ENCODE measurements at places on chromosomes 6 and 20.

DNA sequence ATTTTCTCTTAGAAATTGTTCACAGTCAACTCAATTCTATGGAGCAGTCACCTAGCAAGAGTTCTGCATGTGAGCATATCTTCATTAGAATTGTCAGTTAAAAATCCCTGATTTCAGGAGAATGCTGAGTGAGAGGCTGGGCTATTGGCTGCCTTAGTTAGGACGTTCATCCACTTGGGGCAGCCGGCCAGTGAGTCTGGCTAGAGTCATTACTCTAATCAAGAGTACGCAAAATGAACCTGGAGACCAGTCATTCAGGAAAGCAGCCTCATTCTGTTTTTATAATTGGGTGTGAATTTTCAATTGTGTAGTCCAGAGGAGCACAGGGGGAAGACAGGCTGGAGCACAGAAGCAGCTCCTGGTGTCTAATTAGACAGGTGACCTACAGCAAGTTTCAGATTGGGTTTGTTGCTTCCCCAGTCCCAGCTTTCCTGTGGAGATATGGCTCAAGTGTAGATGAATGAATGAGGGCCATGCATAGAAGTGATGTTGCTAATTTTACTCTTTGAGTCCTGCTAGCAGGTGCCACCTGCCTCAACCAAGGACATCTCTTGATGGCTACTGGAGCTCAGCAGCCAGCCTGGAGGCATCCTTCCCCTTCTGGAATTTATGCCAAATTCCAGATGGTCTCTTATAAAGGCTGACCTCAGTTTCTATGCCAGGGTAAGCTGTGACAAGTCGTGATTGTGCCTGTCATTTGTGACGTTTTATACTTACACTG is 265.7 kb downstream of the NKAIN2 start:
- no peak for DNase-seq

DNA sequence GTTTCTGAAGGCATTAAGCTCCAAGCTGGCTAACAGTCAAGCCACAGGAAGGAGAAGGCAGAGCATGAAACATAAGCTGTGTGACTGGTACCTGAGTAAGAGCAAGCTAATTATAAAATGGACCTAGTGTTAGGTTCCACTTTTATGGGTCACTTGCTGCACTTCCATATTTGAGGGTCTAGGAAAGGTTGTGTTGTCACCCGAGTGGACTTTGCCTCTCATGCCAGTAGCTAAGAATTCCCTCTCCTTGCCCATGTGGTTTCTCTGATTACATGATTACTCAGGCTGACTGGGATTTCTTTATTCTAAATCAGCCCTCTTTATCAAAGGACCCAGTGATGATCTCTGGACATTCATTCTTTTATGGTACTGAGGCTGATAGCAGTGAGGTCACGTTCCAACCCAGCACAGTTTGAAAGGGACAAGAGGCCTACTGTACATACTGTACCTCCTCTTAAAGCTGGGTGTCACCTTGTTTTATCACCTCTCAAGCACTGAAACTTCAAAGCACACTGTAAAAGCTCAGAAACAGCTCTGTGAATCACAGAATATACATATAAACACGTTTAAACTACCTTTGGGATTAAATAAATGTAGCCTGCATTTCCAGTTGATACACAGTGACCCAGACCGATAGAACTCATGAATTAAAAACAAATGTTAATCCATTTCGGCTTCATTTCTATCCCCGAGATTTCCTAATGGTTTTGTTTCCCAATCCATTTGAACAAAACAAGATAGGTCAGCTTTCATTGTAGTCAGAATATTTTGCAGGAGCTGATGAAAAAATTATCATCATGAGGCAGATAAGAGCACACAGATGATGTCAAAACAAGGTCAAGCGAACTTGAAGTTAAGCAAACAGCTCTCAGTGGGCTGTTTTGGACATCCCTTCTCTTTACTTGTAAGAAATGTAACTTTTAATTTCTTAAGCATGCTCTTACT is 96.5 kb downstream of the ALDH8A1 start:
- no peak for DNase-seq

DNA sequence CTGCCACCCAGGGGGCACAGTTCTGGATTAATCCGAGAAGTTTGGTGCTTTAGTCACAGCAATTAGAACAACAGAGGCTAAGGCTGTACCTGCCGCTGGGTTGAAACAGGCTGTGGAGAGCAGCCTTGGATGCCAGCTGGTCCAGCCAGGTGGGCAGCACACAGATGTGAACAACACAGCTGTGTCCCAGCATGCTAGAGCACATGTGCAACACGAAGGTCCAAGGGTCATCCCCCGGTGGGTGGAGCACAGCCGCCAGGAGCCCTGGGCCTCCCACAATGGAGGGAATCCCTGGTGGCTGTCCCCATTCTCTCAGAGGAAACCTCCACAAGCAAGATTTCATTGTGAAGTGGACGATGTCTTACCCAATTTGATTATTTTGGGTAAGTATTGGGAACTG is 99.2 kb upstream of the SYNDIG1 start:
- DNase-seq: no peak

GRCh38 chr20:33653900-33654596 is 8.1 kb upstream of the C20orf144 start:
- DNase-seq: no peak

- no peak for DNase-seq
Observed at GRCh38 chr6:84278321-84278998, 51.0 kb upstream of the CEP162 start.

DNA sequence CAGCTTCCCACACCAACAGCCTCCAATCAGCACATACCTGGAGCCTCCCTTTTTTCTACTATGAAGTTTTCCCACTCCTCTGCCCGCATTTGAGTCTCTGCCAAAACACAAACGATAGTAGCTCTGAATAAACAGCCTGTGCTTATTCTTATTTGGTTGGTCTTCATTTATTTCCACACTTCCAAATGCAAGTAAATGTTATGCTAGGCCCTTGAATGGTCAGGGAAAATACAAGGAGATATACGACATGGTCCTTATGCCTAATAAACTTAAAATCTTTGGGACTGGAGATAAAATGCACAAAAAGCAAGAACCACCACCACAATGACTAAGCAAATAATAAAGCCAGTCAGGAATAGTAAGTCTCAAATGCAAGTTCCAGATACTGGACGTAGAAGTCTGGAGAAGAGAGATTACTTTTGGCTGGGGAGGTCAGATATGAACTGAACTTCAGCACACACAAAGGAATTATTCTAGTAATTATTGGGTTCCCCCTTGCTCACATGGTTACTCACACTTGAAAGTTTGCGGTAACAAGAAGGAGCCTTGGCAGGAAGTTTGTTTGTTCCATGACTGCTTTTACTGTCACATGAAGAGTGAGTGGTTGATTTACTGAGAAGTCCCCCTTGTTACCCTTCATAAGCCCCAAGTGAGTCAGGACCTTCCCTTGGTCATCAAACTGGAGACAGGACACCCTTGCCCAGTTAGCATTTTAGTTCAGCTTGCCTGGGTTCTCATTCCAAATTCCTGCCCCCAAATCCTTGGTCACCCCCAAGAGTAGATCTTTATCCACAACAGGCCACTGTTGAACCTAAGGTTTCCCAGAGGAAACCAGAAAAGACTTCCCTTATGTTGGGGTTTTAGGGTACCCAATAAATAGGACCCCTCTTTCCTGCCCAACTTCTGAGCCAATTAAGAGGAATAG is 511.2 kb upstream of the JARID2 start:
- no peak for DNase-seq

DNA sequence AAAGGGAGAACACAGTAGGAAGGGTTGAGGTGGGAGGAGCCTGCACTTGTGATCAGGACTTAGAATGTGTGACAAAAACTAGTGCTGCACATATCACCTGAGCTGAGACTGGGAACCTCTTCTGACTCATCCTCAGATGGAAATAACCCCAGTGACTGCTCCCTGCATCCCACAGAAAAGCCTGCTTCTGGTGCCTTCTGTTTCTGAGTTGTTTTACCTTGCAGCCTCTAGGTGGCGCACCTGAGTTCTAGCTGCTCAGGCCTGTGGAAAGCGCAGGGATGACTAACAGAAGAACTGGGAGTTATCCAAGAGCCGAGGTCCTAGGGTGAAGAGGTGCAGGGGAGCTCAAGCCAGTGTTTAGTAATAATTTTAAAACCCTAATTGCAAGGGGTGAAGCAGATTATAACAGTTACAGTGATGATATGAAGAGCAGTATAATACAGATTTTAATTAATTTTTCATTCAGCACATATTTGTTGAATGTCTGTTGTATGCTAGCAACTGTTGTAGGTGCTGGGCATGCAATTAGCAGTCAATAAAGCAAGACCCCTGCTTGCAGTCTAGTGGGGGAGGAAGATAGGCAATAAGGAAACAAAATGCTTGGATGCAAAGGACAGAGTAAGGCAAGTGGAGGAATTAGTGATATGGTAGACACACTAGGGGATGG is 302.5 kb downstream of the DHX35 start:
- DNase-seq: no peak

GRCh38 chr6:88548891-88549505 is 382.9 kb upstream of the CNR1 start:
- DNase-seq: no peak

DNA sequence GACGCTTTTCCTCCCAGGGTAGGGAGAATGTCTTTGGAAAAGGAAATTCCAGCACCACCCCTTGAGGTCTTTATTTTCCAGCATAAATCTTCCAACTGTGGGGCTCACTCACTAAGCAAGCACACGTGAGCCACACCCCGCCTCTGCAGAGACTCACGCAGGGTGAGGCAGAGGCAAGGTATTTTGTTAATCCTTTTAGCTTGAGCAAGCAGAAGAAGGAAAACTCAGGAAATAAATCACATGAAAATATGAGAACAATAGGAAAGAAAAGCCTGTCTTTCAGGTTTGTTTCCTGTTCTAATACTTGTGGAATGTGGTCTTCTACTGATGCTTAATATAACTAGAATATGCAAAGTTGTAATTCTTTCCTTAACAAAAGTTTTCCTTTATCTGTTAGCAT is 4.1 kb upstream of the PHACTR2 start:
- DNase-seq: no peak

GRCh38 chr20:30503992-30504570 is 753.4 kb upstream of the DEFB115 start:
- DNase-seq: no peak

GRCh38 chr20:47984437-47984836 is 199.2 kb upstream of the SULF2 start:
- no peak for DNase-seq

DNA sequence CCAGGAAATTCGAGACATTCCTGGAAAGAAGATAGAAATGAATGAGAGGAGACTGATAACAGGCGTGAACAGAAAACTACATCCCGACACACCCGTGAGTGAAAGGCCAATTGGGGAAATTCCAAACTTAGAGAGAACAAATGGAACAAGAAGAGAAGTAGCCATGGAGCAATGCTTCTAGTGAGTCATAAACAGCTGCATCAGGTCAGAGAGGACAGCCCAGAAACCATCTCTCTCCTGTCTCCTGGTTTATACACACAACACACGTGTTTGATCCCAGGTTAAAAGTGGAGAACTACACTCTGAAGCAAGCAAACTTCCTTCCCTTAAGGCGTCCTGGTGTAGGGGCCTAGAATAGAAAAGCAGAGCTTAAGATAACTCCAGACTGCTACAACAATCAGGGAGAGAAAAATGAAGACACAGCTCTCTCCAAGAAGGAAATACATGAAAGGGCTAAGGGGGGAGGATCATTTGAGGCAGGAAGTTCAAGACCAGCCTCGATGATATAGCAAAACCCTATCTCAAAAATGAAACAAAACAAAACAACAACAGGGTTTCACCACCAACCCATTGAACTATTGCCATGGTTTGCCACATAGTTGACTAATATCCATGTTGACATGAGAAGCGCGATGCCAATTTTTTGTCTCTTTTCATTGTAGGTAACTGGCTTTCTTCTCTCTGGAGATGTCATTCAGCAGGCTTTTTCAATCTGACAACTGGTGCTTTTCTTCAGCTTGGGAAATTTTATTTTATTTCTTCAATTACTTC is 26.9 kb downstream of the NRN1 start:
- DNase-seq: no peak

DNA sequence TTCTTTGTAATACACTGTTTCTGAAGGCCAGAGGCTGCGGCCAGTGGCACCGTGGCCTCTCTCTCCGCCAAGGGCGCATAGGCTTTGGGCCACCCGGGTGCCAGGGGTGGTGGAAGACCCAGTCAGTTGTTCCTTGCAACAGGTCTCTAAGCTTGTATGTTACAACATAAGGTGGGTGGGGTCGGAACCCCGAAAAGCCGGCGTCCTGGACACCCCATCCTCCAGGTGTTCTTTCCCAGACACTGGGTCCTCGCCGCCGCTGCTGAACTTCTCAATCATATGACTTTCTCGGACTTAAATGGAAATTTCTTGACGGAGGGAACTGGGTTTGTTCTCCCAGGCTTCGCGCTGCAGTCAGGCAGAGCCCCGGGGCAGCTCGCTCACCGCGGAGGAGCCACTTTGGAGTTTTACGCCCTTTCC is 983 bp upstream of the KCNQ5 start:
- no peak for DNase-seq

DNA sequence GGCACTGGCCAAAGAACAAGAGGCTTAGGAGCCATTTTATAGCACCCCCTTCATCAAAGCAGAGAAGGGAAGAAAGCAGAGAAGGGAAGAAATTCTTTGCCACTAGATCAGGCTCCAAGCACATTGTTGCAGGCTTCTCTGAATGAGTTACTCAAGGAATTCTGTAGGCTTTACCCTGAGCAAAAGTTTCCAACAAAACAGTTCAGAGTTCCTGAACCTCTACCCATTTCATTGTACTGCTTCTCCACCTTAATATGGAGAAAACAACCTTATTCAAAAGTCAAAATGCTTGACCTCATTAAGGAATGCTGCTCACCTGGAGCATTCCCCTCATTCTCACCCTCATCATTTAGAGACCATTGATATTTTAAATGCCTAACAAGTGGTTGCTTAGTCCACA is 115.5 kb upstream of the LOC128125822 start:
- no peak for DNase-seq

- no peak for DNase-seq
Observed at GRCh38 chr6:106216527-106216926, 109.0 kb downstream of the ATG5 start.

GRCh38 chr6:38035478-38035877 is 216.0 kb downstream of the ZFAND3 start:
- DNase-seq: no peak

DNA sequence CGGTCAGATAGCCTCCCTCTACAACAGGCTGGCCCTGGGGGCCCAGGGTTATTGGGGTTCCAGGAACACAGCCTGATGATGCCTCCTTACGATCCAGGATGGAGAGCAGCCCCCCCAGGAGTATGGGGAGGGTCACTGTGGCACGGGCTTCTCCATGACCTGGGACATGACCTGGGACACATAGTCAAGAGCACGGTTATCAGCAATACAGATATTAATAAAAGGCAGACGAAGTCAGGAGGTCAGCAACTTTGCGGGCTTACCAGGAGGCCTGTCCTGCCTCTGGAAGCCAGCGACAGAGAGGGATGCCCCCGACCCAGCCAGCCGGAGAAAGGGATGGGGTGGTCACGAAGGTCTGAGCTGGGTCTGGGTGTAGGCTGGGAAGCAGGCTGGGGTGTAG is 795 bp downstream of the MMP24OS start:
- no peak for DNase-seq

GRCh38 chr6:167141667-167142432 is 15.9 kb downstream of the GPR31 start:
- DNase-seq: no peak

DNA sequence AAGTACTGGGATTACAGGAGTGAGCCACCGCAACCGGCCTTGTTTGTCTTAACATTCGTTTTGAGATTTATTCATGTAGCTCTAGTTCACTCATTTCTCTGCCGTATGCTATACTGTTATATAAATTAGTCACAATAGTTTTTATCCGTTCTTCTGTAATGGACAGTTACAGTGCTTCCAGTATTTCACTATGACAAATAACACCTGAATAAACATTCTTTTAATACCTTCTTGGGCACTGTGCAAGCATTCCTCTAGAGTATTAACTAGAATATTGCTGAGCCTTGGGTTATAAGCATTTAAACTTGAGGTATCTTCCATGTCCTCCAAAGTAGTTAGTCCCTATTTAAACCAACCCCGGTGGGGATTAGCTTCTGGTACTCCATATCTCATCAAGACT is 45.6 kb downstream of the STK38 start:
- no peak for DNase-seq

Measured in activated CD4-positive, CD25-positive, alpha-beta regulatory T cell treated with anti-CD3 and anti-CD28 coated beads, Interleukin-2, amount 50 U/mL, for 16 hours (primary cell).